ENCODE measurements at places on chromosomes 3 and 15.

GRCh38 chr15:68644996-68645395, 66.2 kb downstream of the CORO2B start:
- DNase-seq: no peak

DNA sequence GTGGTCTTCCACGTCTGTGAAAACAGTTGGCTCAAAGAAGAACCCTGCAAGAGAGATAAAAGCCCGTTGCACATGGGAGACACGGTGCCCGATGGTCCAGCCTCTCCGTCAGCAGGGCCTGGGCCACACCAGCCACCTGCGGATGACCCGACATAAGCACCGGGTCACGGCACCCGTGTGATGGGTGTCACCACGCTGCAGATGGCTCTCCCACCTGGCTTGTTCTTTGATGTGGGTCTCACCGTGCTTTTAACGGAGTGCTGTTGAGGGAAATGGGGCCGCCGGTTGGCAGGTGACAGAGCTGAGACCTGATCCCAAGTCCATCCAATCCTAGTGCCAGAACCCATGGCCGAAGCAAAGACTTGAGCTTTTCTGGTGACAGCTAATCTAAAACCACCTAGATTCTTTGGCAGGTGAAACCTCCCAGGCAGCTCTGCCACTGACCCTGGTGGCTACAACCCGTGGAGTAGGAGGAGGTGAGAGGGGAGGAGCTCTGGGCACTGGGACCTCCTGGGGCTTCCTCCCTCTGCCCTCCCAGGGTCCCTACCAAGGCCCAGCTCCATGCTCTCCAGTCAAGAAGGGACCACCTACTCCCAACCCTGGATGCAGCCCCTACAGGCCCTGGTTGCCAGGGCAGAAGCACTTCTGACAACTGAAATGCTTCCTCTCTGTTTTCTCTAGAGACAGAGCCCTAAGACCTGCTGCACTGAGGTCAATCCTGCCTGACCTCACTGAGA, 23.4 kb upstream of the SLC41A3 start:
- no peak for DNase-seq

GRCh38 chr3:190621927-190622326, 108.0 kb downstream of the IL1RAP start:
- DNase-seq: no peak

- no peak for DNase-seq
These were observed 3.5 kb downstream of the HEXA start for GRCh38 chr15:72372361-72372760.

- DNase-seq: no peak
These were observed 75.7 kb downstream of the GAP43 start for GRCh38 chr3:115698851-115699591.

GRCh38 chr3:63344661-63345060, 66.6 kb downstream of the SYNPR start:
- no peak for DNase-seq

DNA sequence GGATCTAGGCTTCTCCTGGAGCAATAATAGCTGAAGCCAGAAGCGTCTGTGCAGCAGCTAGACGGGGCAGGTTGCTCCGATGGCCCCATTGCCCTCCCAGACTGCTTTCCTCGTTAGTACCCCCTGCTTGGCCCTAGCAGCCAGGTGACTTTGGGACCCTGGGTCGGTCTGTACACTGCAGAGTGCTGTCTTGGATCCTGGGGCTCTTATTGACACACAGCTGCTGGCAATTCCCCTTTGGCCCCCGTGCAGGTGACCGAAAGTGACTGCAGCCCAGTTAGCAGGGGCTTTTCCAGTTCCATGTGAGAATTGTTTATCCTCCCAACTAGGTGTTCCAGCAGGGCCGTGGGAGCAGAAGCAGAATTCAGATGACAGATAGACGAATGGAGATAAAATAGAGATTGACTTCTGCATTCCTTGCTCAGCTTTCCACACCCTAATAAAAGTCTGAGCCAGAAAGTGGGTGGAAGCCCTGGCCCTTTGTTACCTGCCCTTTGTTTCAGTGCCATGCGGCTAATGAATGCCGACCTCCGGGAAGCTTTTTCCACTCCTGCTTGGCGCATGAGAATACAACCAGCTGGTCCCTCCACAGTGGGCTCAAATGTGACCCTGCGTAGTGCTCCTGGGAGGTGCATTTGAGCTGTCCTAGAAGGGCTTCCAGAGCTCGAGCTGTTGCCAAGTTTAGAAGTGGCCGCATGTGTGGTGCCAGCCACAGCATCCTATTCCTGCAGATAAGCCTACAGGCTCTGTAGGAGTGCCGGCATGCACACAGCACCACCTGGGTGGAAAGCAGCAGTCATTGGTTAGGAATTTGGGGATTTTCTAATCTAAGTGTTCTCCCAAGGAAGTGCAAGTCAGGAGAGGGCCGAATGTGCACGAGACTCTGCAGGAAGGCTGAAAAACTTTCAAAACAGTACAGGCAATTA, 94.4 kb downstream of the SLCO3A1 start:
- DNase-seq: no peak

DNA sequence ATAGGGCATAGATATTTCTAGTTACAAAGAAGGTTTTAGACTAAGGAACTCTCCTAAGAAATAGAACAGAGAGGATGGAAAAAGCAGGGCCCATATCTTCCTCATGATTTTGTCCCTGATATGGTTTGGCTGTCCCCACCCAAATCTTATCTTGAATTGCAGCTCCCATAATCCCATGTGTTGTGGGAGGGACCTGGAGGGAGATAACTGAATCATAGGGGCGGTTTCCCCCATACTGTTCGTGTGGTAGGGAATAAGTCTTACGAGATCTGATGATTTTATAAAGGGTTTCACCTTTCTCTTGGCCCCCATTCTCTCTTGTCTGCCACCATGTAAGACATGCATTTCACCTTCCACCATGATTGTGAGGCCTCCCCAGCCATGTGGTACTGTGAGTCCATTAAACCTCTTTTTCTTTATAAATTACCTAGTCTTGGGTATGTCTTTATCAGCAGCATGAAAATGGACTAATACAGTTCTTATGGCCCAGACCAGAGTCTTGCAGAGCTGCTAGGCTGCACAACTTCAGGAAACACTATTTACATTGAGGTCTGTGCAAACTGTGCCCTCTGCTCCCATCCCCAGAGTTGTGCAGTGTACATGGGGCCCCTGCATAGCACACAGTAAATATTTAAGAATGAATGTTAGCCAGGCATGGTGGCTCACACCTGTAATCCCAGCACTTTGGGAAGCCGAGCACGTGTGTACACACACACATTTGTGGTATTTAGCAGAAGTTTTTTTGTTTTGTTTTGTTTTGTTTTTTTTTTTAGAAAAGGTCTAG, 20.3 kb upstream of the CA12 start:
- no peak for DNase-seq

GRCh38 chr15:101613130-101614000, 38.8 kb downstream of the TM2D3 start:
- DNase-seq: no peak

DNA sequence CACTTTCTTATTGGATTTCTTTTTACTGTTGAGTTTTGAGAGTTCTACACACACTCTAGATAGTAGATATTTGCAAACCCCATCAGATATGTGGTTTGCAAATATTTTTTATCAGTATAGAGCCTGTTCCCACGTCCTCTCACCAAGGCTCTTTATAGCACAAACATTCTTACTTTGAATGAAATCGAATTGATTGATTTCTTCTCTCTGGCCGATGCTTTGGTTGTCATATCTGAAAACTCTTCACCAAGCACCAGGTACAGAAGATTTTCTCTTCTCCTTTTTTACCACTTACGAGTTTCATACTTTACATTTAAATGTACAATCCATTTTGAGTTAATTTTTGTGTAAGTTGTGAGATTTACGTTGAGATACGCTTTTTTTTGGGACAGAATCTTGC, 163.4 kb downstream of the PTPRG start:
- DNase-seq: no peak

DNA sequence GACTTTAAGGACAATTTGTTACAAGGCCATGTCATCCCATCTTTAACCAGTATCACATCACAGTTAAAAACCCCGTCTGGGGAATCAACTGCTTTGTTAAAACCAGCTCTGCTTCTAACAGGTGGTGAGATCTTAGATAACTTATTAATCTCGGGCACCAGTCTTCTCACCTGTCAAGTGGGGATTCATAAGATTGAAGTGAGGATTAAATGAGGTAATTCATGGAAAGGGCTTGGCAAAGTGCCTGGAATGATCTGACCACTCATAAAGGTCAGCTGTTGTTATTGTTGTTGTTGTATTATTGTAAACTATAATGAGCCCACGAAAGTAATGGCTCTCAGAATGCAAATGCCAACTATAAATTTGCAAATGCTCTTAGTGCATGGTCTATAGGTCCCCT, 30.1 kb upstream of the SLC24A5 start:
- no peak for DNase-seq

DNA sequence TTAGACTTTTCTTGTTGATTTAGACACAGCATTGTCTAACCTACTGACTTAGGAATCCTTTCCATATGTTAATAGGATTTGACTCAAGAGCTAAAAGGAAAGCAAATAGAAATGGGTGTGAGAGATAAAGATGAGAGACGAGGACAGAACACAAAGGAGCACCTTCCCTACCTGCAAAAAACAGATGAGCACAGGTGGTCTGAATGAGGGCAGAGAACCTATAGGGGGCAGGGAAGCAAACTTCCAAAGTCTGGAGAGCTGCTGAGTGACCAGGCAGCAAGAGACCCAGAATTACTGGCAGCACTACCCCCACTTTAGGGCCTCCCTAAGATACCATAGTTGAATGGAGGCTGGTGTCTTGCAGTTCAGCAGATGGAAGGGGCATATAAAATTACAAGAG, 98.1 kb upstream of the CTNNB1 start:
- DNase-seq: no peak

GRCh38 chr3:63076357-63076756, 201.1 kb upstream of the CADPS start:
- no peak for DNase-seq

- no peak for DNase-seq
These were observed 37.8 kb upstream of the ATP10A start for GRCh38 chr15:25900901-25901300.

DNA sequence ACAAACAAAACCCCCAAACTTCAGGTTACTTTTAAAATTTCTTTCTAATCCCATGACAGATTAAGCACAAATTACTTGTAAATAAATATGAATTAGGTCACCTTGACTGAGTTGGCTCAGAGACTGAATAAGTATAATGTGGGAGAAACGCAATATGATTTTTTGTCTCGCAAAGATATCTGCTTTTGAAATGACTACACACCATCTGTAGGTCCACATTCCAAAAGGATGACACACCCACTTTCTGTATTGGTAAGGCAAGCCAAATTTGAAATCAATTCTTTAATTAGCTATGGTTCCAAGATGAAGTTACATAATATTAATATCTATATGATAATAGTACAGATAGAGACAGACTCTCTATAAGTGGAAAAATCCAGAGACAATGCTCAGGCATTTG, 66.9 kb upstream of the CSPG5 start:
- DNase-seq: no peak

GRCh38 chr15:51025454-51025846, 69.3 kb downstream of the TNFAIP8L3 start:
- DNase-seq: no peak

GRCh38 chr3:143875546-143875945, 27.3 kb upstream of the SLC9A9 start:
- no peak for DNase-seq

- peak; percentile 2 for DNase-seq
These were observed 214.9 kb upstream of the ARRDC4 start for GRCh38 chr15:97745481-97746071.

DNA sequence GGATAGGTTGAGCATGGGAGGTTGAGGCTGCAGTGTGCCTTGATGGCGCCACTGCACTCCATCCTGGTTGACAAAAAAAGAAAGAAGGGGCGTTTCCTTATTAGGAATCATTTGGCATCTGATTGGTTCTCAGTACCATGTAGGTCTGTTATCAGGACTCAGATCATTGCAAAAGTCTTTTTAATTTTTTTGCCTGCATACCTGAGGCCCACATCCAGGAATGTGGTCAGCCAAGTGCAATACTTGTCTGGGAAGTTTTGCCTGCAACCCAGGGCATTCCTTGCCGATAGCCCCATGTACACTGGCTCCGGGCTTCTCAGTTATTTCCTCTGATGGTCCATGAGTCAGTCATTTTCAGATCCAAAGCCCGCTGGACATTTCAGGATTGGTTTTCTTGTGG, 50.1 kb upstream of the CRTC3 start:
- no peak for DNase-seq

DNA sequence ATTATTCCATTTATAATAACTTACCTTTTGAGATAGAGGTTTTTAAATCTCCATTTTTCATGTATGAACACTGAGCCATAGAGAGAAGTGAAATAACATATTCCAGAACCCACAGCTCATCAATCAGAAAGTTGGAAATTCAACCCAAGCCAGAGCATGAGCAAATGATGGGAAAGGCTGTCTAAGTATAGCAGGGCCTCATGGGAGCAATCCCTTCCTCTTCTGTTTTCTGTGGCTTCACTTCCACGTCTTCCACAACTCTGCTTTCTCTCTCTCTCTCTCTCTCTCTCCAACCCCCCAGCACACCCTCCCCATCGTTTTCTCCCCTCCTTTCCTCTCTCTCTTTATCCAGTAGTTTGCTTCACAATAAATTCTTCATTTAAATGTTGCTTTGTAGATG, 14.8 kb upstream of the IL1RAP start:
- no peak for DNase-seq

DNA sequence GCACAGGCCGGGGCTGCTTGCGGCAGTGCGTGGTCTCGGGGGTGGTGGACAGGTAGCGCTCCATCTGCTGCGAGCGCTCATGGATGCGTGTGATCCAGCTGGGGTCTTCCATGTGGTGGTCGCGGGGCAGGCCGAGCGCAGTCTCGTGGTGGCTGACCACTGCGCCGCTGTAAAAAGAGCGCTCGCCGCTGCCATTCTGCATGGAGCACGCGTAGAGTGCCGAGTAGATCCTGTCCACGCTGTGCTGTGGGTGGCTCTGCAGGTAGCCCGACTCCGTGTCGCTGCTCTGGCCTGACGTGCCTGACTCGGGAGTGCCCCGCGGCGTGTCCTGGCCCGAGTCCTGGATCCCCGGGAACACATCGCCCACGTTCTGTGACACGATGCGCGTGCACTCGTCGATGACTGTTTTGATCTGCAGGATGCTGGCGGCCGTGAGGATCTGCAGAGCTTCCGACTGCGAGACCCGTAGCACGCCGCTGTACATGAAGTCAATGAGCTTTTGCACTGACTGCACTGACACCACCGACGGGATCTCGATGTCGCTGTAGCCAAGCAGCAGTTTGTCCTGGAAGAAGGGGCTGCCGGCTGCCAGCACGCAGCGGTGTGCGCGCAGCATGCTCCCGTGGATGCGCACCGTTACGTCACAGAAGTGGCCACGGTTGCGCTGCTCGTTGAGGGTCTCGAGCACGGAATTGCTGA, 57.4 kb downstream of the TIGIT start:
- no peak for DNase-seq

- DNase-seq: no peak
These were observed 28.8 kb downstream of the RBP2 start for GRCh38 chr3:139447486-139447885.

- no peak for DNase-seq
These were observed 68.0 kb downstream of the COL8A1 start for GRCh38 chr3:99706410-99706809.

GRCh38 chr3:37765591-37766488, 95.8 kb upstream of the CTDSPL start:
- DNase-seq: no peak

- DNase-seq: no peak
These were observed 179.2 kb downstream of the DOCK3 start for GRCh38 chr3:50853936-50854335.

GRCh38 chr3:112807685-112808084, 39.0 kb downstream of the CD200R1L start:
- no peak for DNase-seq

- DNase-seq: no peak
These were observed 33.1 kb downstream of the ARMC8 start for GRCh38 chr3:138220242-138220641.

GRCh38 chr3:24136624-24137310, 191.7 kb downstream of the NR1D2 start:
- no peak for DNase-seq
